Stimulated activated naive CD4-positive, alpha-beta T cell (primary cell): ENCODE measurements at places on chromosomes 1 and 21.
A peak's percentile ranks its signal among the peaks of the same experiment; 100 is the strongest.

DNA sequence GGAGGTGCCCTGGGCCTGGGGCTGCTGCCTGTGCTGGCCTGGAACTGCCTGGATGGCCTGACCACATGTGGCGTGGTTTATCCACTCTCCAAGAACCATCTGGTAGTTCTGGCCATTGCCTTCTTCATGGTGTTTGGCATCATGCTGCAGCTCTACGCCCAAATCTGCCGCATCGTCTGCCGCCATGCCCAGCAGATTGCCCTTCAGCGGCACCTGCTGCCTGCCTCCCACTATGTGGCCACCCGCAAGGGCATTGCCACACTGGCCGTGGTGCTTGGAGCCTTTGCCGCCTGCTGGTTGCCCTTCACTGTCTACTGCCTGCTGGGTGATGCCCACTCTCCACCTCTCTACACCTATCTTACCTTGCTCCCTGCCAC lies 1.8 kb downstream of the GPR3 start:
- no peak for DNase-seq

GRCh38 chr1:159175571-159175970 lies 4.2 kb downstream of the CADM3 start:
- DNase-seq = no peak

DNA sequence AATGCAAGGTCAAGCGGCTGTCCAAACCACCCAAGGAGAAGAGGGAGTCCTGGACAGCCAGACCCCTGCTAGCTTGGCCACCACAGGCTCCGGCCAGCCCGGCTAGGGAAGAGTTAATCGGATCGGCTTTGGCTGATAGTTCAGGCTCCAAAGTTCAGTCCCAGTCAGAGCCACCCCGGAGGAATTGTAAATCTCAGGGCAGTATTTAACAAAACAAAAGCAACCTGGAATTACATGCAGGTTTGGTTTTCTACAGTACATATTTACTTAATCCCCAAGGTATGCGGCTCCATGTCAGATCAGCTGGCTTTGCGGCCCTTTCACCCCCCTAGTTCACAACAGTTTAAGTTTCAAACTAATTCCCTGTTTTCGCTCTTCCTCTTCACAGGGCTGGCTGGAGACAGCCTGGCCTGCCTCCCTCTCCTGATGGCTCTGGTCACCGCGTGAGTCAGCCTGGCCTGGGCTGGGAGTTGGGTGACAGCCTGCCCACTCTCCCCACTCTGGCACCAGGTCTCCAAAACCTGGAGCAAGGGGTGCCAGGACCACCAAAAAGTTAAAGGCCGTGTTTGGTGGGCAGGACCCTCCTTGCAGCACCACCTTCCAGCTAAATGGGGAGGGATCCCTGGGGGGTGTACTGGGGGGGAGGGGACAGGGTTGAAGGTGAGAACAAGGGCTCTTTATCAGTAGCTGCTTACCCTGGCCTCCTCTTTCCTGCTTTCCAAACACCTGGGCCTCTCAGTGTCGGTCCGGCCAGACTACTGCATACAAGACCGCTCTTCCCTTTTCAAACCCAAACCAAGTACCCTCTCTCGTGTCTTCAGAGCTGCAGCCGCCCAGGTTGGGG lies 1.9 kb downstream of the DHRS3 start:
- DNase-seq = no peak

DNA sequence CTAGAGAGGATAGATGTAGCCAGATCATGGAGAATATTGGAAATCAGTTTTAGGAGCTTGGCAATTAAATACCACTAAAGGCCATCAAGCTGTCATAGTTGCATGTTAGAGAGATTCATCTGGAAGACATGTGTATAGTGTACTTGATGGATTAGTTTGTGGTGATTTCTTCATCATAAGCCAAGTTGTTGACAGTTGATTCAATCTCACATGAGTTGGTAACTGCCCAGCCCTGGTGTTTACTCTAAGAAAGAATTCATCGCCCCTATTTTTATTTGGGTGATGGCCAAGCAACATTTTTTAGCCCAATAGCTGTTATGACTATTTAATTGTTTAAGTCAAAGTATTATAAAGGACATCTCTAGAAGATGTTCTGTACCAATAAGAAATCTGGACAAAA lies 737.6 kb downstream of the PLA2G4A start:
- no peak for DNase-seq

DNA sequence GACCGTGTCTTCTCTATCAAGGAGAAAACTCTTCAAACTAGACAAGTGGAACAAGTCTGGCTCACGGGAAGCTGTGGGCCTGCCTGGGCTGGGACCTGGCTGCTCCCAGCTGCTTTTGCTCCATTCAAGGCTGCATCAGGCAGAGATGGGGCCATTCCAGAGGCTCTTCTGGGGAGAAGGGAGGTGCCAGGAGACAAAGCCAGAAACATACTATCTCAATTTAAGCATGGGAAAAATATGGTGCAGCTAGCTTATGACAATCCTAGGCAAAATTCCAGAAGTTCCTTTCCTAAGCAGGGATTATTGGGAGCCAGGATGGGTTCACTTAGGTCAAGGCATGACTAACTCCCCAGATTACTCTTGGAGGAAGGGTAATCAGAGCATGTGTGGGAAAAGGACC lies 90.8 kb upstream of the SLC2A1 start:
- no peak for DNase-seq

DNA sequence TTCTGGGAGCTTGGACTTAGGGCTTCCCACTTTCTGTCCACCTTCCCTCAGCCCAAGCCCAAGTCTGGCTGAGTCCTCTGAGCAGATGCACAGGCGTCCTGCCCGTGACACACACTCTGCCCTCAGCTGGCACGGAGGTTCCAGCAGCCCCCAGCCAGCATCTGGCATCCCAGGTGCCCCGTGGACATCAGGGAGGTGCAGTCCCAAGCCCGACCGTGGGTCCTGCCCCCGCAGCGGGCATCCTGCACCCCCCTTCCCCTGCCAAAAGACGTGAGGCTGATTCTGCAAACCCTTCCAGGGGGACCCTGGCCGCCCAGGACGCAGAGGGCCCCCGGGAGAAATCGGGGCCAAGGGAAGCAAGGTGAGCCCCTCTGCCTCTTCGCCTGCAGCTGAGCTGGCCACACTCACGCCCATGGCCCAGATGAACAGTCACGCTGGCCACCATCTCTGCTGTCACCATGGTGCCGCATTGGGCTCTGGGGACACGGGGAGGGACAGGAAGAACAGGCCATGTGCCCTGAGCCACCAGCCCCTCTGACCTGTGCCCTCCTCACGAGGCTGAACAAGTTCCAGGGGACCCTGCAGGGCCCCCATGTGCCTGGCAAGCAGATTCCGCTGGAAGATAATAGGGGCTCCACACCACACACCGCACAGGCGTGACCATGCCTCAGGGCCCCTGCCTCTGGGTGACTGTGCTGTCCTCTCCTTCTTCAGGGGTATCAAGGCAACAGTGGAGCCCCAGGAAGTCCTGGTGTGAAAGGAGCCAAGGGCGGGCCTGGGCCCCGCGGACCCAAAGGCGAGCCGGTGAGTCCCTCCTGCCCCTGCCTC lies 20.6 kb downstream of the COL6A2 start:
- DNase-seq = no peak

GRCh38 chr1:61078618-61079295 lies 3.6 kb upstream of the NFIA start:
- DNase-seq = no peak

DNA sequence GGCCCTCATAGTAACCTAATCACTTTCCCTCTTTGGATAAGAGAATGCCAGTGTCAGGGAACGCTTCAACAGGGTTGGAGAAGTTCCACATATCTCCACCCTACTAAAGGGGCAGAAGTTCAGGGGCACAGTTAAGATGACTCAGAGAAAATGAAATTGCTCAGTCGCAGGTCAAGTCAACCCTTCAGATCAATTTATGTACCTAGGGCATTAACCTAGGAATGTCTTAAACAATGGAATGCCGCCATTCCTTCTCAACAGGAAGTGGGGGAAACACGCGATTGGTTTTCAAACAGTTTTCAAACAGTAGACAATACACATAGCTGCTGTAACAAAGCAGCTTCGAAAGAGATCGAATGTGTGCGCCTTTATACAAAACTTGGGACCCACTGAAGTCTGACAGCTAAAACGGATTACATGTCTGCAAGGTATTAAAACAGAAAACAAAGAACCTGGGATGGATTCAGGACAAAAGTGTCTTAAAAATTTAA lies 897 bp downstream of the SLC25A24 start:
- no peak for DNase-seq

DNA sequence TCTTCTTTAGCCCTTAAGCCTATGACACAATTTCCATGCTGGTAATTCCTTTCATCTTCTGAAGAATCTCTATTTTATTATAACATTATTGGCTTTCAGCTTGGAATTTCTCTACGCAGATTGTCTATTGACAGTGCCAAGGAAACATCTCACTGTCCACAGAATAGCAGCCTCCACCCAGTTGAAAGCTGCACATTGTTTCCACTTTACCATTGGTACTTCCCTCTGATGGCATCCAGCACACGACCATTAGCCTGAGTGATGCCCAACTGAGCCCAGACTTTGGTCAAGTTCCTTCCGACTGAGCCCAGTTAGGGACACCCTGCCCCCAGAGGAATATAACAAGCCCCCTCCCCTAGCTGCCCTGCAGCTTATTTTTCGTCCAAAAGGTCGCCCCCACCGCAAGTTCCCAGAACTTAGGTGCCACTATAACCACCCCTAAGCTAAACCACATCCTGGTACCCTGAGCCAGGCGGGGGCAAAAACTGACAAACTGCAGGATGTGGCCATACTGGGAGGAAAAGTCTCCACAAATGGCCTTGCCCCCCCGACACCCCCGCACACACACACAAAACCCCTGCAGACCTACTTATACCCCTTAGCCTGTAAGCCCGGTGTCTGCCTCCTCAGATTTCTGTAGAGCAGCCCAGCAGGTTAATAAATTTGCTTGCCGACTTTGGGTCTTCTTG lies 13.2 kb downstream of the GBP5 start:
- peak; percentile 9 for DNase-seq

- no peak for DNase-seq
Measured at GRCh38 chr1:24822887-24823286, 77.6 kb downstream of the CLIC4 start.

DNA sequence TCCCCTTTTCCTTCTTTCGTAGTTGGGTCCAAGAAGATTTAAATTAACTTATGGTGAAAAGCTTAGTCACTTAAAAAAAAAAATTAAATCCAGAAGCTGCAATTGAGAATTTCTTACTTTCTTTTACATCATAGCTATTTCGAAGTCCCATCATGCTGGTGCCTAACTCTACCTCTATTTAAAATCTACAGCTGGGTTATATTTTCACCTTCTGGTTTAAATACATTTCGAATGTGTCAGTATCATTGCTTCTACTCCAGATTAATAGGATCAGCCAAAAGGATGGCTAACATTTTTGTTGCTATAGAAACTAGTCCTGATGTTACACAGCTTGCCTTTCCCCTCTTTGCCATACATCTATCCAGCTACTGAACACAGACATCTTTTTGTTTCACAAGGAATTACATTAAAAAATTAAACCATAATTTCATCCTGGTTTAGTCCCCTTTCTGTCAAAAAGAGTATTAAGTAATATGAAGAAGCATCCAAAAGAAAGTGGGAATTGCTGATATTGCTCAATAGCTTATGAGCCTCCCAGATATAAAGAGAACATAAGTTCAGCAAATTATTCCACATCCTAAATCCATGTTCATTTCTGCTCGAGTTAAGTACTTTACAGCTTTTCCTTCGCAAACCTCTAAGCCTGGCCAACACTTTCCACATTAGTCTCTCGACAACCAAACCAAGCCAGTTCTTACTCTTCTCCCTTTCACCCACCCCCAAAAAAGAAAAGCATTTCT lies 396.7 kb upstream of the DAB1 start:
- DNase-seq = no peak

DNA sequence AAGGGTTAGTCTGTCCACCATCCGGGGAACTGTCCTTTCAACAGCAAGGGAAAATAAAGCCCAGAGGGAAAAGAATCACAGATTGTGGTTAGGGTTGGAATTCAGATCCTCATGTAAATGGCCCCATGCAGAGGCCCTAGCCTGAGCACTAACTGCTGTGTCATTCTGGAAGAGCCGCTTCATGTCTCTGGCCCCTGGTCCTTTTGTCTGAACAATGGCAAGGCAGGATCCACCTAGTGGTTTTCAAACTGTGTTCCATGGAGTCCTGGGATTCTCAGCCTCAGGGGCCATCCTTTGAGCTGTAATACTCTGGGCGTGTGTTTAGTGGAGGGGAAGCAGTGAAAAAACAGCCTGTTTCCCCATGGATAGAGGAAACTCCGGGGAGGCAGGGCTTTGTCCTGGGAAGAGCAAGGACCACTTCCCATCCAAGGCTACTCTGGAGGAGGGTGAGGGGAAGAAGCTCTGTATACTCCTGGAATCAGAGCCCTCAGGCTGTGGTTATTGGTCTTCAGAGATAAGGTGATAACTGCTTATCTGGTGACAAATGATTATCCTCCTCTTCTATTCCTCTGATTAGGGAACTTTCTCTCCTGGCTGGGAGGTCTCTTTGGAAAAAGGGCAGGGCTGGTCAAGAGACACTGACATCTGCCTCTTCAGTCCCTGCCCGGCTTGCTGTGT lies 19.2 kb downstream of the PAX7 start:
- DNase-seq = no peak

- no peak for DNase-seq
Measured at GRCh38 chr1:177340601-177341067, 169.9 kb downstream of the BRINP2 start.

- no peak for DNase-seq
Measured at GRCh38 chr21:21057349-21058062, 59.3 kb downstream of the NCAM2 start.

DNA sequence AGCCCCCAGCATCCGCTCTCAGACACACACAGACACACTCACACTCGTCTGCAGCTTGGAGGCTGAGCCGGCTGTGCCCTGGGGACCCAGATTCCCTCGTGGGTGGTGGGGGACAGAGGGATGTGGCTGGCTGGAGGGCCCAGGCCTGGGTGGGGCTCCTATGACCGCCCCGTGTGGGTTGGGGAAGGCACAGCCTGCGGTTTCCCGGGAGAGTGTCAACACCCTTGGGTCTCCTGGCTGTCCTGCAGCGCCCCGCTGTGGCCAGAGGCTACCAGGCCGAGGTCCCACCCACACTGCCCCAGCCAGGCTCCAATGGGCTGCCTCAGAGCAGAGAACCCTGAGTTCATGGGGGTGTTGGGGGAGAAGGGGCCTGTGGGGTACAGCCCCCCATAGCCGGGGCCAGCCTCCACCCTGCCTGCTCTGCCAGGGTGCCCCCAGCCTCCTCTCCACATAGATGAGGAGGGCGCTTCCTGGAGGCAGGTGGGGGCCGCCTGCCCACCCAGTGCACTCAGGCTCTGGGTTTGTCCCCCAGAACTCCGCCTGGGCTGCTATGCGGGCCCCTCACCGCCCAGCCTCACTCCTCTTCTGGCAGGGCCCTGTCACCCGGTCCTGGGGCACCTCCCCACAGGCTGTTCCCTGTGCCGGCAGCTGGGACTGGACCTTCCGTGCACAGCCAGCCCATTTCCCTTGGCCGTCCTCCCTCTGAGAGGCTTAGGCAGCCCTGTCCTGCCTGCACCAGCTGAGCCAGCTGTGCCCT lies at the start of gene TTC34:
Gene TTC34 (minus strand): TSS at position 159 of the 757 bp plus-strand sequence. CDS start 866 bp downstream, outside the sequence.
- peak; percentile 15 for DNase-seq

- no peak for DNase-seq
Measured at GRCh38 chr1:147719029-147719698, 41.2 kb downstream of the GJA5 start.
